ENCODE measurements at places on chromosomes 13 and 19. TPM values are rescaled to one million over a fixed set of nuclear protein-coding genes. Genes with fewer than 3 reads are reported as not detected.

DNA sequence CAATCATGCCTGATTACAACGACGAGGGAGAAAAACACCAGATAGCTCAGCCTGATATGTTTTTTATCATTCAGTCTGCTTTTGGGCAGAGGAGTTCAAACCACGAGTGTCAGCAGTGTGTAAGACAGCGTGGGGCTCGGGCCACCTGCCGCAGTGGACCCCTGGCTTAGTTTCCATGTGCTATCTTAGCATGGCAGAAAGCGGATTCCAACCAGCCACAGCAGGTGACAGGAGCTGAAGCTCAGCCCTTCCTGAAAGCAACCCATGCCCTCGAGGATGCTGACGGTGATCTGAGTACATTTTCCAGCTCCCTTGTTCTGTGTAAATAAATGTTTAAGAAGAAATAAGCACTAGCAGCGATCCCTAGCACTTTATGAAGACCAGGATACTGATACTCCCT, 32.2 kb upstream of the MBNL2 start:
- DNase-seq: no peak
- no peaks in the 10 kb centered on the region for H3K36me3 ChIP-seq
- no peaks in the 10 kb centered on the region for H3K4me1 ChIP-seq
- no peak overlapping the region for H3K4me3 ChIP-seq
- no peaks in the 10 kb centered on the region for H3K27me3 ChIP-seq

DNA sequence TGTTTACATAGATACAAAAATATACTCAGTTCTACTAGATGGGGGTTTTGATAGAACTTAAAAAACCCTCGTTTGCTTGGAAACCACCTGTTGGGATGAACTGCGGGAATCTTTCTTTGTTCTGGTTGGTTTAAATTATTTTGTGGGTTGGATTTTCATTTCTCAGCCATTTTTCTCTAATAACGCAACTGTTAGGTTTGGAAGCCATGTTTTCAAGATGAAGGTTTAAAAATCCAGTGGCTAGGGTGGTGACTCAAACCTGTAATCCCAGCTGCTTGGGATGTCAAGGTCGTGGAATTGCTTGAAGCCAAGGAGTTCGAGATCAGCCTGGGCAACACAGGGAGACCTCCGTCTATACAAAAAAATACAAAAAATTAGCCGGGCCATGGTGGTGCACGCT, 1.6 kb downstream of the URI1 start:
- no peaks in the 10 kb centered on the region for H3K36me3 ChIP-seq
- no peaks in the 10 kb centered on the region for H3K27me3 ChIP-seq
- H3K4me1 ChIP-seq: peaks cover 5% of the 10 kb centered on the region
- DNase-seq: no peak

DNA sequence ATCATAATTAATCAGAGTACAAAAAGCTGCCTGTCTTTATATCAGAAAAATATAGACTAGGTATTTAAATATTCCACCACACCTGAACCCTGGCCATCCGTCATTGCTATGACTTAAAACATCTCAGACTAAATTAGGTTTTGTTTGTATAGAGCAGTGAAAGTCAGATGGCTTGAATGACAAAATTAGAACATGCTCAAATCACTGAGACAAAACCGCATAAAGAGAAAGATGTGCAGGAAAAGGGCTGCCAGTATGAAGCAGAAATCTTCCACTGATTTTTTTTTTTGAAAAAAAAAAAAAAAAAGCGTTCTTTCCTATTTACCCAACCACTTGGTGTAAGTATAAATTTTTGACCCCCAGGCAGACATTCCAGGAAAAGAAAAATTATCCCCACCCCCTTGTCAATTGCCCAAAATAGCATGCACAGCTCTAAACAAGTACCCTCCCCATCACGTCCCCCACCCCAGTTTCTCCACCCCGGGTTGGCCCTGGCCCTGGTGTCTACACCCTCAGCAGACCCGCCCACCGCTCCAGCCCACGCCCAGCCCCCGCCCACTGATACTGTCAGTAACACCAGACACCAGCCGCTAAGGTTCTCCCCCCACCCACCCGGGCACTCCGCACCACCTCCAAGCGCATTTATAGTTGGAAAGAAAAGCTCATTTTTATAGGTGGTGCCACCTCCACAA, 118.6 kb downstream of the URI1 start:
- no peak overlapping the region for H3K27ac ChIP-seq
- no peaks in the 10 kb centered on the region for H3K36me3 ChIP-seq
- H3K4me1 ChIP-seq: no peaks in the 10 kb centered on the region

- H3K4me3 ChIP-seq: no peak overlapping the region
- H3K27me3 ChIP-seq: no peaks in the 10 kb centered on the region
- H3K27ac ChIP-seq: no peak overlapping the region
- H3K4me1 ChIP-seq: no peaks in the 10 kb centered on the region
- DNase-seq: no peak
Measured at GRCh38 chr13:31894931-31895330, 136.6 kb upstream of the FRY start.

DNA sequence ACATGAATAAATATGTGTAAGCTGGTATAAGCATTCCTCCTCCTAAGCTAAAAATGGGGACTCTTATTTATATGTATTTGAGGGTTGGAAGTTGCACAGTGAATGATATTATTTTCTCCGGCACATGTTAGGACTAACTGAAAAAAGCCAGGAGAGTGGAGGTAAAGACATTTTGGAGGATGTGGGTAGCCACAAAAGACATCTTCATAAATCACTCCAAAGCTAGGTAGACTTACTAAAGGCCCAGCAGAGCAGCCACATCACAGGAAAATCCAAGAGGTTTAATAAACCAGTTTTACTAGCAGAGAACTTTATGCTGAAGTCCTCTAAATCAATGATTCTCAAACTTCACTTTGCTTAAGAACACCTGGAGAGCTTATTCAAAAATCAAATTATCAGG, 424.7 kb downstream of the KCTD12 start:
- H3K27me3 ChIP-seq: no peaks in the 10 kb centered on the region
- no peak for DNase-seq
- no peak overlapping the region for H3K4me3 ChIP-seq
- H3K36me3 ChIP-seq: no peaks in the 10 kb centered on the region

The PDE4C gene
- 0.25 TPM for total RNA-seq

DNA sequence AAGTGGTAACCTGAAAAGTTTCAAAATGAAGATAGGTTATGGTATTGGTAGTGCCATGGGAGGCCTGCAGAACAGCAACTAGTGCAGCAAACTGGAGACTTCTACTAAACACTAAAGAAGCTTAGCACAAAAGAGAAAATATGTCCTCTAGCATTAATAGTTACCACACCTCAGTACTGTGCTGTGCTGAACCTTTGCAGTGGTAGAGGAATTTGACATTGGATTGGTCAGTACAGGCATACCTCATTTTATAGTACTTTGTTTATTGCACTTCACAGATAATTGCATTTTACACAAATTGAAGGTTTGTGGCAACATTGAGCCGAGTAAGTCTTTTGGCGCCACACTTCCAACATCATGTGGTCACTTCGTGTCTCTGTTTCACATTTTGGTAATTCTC, 40.4 kb downstream of the ZMYM2 start:
- no peak for DNase-seq
- H3K27me3 ChIP-seq: no peaks in the 10 kb centered on the region
- H3K36me3 ChIP-seq: peaks cover 41% of the 10 kb centered on the region
- no peaks in the 10 kb centered on the region for H3K4me1 ChIP-seq

The SERPINE3 gene
- not detected for total RNA-seq

DNA sequence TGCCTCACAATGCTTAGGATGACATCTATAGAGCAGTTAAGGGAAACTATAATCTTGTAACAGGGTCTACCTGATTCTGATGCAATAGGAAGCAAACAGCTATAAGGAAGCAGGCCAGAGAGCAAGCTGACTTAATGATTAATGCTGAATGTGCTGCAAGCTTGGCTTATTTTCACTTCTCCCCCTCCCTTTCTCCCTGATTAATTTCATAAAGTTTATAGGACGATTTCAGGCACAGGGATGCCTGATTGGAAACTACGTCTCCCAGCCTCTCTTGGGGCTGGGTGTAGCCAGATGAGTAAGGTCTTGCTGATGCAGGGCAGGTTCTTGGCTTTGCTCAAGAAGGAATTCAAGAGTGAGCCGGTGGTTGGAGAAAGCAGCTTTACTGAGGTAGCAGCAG, 82.8 kb upstream of the MRI1 start:
- no peak overlapping the region for H3K4me3 ChIP-seq
- H3K27me3 ChIP-seq: no peaks in the 10 kb centered on the region
- H3K27ac ChIP-seq: no peak overlapping the region
- no peaks in the 10 kb centered on the region for H3K4me1 ChIP-seq

The KIR3DL2 gene
- total RNA-seq: not detected

The EPS8L1 gene
- total RNA-seq: 0.49 TPM

- H3K27me3 ChIP-seq: peaks cover 12% of the 10 kb centered on the region
- peak overlapping the region; percentile 35 for H3K4me3 ChIP-seq
- H3K4me1 ChIP-seq: no peaks in the 10 kb centered on the region
- H3K27ac ChIP-seq: no peak overlapping the region
Measured at GRCh38 chr19:42176990-42177685, 40.3 kb downstream of the DEDD2 start.

The ZNF430 gene
- 2.2 TPM for total RNA-seq

DNA sequence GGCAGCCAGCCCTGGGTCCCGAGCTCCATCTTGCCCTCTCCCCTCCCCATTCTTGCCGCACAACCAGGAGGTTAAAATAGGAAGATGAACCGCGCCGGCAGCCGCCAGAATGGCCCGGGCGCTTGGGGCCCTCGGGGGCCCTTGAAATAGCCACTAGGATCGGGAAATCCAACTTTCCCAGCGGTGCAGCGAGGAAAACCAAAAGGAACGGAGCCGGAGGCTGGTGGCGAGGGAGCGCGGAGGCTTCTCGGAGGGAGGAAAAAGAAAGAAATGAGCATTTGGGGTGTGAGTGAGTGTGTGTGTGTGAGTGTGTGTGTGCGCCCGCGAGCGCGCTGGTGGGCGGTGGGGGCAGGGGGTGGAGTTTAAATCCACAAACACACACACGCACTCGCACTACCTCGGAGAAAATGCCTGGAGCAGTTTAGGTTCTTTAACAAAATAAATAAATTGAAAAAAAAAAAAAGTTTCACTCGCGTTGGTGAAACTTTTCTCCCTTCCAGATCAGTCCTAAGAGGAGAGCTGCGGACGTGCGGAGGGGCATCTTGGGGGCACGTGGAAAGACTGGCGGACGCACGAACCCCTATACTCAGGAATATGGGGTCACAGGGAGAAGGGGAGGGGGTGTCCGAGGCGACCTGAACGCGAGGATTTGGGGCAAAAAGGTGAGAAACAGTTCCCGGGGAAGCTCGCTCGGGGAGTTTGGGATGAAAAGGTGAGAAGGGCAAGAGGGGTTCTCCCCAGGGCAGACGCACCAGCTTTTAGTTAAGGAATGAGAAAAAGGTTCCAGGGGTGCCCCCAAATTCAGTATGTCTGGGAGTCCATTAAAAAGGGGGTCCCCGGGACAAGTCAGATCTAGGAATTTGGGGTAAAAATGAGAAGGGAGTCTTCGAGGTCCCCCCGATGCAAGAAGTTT, 1.3 kb downstream of the RFX2 start:
- peak overlapping the region; percentile 47 for H3K4me3 ChIP-seq
- H3K36me3 ChIP-seq: no peaks in the 10 kb centered on the region
- H3K4me1 ChIP-seq: peaks cover 13% of the 10 kb centered on the region
- DNase-seq: no peak
